ENCODE measurements at places on chromosomes 16 and 17.
A peak's percentile ranks its signal among the peaks of the same experiment; 100 is the strongest.

DNA sequence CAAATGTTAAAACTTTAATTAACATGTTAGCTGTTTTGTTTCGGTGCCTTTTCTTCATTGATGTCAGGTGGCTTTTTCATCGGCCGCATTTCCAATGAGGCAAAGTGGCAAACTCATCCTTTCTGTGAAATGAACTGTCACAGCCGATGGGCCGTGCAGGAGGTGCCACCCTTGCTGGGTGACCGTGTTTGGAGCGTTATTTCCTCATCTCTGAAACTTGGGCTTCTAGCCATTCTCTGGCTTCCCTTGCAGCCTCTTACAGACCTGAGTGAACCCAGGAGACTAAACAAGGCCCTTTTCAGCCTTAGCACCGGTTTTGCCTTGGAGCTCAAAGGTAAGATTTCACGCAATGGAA, 42.2 kb upstream of the PRSS54 start:
- no peak for DNase-seq

DNA sequence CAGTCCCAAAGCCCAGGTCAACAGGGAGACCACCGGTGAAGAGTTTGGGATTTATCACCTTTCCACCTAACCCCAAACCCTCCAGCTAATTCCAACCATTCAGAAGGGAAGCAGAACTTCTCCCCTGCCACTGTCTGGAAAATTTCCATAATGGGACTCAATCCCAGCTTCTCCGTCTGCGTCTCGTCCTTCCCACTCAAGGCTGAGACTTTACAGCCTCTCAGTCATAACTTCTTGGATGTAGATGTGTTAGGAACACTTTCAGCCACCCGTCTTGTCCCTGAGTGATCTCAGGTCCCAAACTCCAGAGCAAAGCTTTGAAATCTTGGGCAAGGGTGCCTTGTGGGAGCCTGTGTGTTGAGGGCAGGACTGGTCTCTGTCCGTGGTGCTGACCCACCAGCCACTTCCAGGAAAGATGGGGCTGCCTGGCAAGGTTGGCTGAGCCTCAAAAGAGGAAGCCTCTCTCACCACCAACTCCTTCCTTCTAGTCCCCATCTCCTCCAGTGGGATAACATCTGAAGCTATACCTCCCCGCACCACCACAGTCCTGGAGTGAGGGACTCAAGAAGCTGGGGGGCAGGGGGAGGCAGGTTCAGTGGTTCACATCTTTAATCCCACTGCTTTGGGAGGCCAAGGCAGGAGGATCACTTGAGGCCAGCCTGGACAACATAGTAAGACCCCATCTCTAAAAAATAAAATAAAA, 9.3 kb downstream of the GAS2L2 start:
- DNase-seq, result peak; percentile 68

DNA sequence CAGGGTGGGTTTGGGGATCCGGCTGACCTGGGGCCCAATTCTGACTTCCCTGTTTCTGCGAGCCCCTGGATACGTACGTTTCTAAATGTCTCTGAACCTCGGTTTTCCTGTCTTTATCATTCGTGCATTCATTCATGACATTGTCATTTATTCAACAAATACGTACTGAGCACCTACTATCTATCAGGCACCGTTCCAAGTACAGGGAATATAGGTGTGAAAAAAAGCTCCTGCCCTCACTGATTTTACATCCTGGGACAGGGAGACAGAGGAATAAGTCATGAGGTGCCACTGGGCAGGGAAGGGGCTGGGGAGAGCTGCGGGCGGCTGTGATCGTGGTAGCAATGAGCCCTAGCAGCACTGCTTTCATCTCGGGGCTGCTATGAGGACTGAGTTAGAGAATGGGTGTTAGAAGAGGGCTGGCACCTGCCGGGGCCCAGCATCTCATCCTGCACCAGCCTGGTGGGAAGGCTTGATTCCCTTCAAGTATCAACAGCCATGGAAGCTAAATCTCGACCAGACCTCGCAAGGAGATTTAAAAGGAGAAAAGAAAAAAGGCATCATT, 88.3 kb upstream of the DNAH17 start:
- DNase-seq, result no peak

DNA sequence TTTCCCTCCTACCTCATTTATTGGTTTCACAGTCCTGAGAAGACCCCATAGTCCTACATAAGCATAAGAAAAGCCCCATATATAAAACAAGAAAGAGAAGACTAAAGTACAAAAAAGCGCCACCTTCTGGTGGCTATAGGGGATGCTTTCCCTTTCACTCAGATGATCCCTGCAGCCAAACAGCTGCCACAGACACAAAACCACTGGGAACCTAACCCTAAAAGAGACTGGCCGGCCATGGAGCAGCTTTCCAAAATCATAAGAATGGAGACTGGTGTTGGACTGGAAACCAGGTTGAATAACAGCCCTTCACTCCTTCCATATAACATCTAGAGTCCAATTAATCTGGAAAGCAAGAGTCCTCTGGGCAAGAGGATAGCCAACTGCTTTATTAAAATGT, 11.4 kb downstream of the DYNC1LI2 start:
- DNase-seq, result peak; percentile 40

- no peak for DNase-seq
These were observed 14.6 kb upstream of the SREBF1 start for GRCh38 chr17:17851103-17852002.

DNA sequence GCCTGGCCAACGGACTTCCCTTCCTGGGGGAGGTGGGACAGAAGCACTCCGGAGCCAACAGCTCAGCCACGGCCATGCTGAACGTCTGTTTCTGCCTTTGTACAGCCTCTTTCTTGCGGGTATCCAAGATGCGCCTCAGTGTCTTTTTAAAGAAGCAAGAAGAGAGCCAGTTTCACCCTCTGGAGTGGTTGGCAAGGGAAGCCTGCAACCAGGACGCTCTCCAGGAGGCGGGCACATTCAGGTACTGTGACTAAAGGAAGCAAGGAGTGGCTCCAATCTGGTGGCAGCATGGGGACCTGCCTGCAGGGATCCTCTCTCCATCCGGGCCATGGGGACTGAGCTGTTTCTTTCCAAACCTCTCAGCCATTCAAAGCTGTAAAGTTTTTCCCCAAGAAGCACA, 60.6 kb upstream of the ENDOV start:
- no peak for DNase-seq

GRCh38 chr16:78574571-78574970, 475.1 kb downstream of the WWOX start:
- no peak for DNase-seq
